ENCODE measurements at places on chromosomes 4 and X. TPM values are rescaled to one million over a fixed set of nuclear protein-coding genes. Genes with fewer than 3 reads are reported as not detected.

PPARGC1A gene
- not detected for total RNA-seq

DNA sequence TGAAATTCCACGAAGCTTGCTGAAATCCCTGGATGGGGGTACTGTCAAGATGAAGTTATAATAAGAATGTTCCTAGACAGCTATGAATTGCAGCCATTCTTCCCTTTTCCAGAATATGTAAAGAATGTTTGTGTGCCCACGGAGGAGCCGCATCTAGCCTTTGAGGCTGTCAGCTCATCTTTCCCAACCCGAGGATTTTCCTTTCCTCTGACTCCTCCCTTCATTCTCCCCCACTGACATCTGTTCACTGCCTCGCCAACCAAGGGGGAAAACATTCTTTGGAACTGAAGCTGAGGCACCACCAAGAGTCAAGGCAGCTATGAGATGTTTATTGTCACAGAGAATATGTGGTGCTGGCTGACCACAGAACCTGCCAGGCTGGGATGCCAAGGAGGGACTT is 8.8 kb downstream of the NHSL2 start:
- no peak overlapping the region for H3K27ac ChIP-seq
- H3K4me3 ChIP-seq: no peak overlapping the region
- H3K36me3 ChIP-seq: no peaks in the 10 kb centered on the region

DNA sequence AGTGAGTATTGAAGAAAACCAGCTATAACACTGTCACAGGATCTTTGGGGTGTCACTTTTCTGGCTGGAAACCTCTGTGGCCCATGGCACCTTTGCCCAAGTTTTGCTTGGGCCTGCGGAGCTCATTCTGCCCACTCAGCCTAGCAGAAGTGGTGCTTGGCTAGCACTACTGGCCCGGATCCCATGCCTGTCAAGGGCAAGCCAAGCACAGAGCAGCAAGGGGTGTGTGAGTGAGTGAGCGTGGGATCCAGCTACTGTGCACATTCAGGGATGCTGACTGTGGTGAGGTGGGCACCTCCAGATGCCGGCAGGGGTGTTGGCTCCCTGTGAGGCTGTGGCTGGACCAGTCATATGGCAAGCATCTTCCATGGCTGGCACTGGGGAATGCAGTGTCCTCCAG is 55.4 kb upstream of the RASGEF1B start:
- H3K27me3 ChIP-seq: no peaks in the 10 kb centered on the region
- DNase-seq: no peak
- no peaks in the 10 kb centered on the region for H3K4me1 ChIP-seq

DNA sequence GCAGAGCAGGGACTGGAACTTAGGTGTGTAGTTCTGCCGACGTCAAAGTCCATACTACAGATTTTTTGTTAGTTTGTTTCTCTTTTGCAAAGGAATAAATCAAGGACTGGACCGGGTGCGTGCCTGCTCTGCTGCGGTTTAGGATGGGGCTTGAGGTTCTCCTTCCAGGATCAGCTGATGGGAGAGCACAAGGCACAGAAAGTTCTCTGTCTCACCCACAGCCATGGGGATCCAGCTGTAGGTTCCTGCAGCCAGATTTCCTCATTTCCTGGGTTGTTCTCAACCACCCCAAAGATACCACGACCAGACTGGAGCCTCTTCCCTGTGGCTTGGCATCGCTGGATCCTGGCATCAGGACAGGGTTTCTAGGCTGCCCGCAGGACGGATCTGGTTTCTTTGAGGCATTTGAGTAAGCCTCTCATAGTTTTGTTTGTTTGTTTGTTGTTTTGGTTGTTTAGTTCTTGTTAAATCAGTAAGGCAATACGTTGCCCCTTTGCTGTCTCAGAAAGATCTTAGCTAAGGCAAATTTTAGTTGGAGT is 789 bp upstream of the SRPX start:
- no peak overlapping the region for H3K4me3 ChIP-seq
- peaks cover 23% of the 10 kb centered on the region for H3K27me3 ChIP-seq
- peaks cover 5% of the 10 kb centered on the region for H3K4me1 ChIP-seq
- DNase-seq: no peak

DNA sequence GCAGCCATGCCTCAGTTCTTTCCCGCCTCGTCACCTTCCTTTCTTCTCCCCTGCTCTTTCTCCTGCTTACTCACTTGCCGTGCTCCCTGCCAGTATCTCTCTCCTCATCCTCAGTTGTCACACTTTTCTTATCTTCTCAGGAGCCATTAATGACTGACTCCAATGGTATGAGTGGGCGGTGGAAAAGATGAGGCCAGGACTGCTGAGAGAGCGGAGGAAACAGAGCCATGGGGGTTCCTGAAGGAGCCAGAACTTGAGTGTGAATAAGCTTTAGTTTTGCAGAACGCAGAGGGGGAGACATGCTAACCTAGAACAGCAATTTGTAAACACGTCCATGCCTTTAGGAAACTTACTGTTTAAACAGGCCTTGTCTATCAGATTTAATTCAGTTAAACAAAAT is 126.5 kb downstream of the CHIC2 start:
- H3K4me3 ChIP-seq: no peak overlapping the region
- no peak for DNase-seq
- no peaks in the 10 kb centered on the region for H3K27me3 ChIP-seq

- no peaks in the 10 kb centered on the region for H3K27me3 ChIP-seq
- H3K36me3 ChIP-seq: peaks cover 20% of the 10 kb centered on the region
- peak overlapping the region; percentile 96 for H3K27ac ChIP-seq
- DNase-seq: peak; percentile 97
- H3K4me1 ChIP-seq: peaks cover 41% of the 10 kb centered on the region
- H3K4me3 ChIP-seq: peak overlapping the region; percentile 89
These were observed 46.4 kb downstream of the ASMT start for GRCh38 chrX:1661048-1661921.
